SJSA1 (cell line): ENCODE measurements at places on chromosomes 12 and 14. TPM values are rescaled to one million over a fixed set of nuclear protein-coding genes. Genes with fewer than 3 reads are reported as not detected.

POTEG gene
- not detected in 2 replicates for total RNA-seq

OVCH1 gene
- total RNA-seq = not detected in 2 replicates

KRT74 gene
- not detected in 2 replicates for total RNA-seq

SERPINA9 gene
- not detected in 2 replicates for total RNA-seq

TSPAN11 gene
- total RNA-seq = 2.2 and 2.7 TPM in 2 replicates

SYNE3 gene
- 8.3 and 11.5 TPM in 2 replicates for total RNA-seq

SPRING1 gene
- 21.1 and 25.4 TPM in 2 replicates for total RNA-seq

SRRM4 gene
- total RNA-seq = not detected in 2 replicates
